ENCODE measurements at places on chromosomes 7 and 10.

- DNase-seq, result no peak
Observed at GRCh38 chr7:95881597-95881996, 109.2 kb downstream of the DYNC1I1 start.

GRCh38 chr7:33766405-33766804 is 138.9 kb upstream of the BMPER start:
- no peak for DNase-seq

DNA sequence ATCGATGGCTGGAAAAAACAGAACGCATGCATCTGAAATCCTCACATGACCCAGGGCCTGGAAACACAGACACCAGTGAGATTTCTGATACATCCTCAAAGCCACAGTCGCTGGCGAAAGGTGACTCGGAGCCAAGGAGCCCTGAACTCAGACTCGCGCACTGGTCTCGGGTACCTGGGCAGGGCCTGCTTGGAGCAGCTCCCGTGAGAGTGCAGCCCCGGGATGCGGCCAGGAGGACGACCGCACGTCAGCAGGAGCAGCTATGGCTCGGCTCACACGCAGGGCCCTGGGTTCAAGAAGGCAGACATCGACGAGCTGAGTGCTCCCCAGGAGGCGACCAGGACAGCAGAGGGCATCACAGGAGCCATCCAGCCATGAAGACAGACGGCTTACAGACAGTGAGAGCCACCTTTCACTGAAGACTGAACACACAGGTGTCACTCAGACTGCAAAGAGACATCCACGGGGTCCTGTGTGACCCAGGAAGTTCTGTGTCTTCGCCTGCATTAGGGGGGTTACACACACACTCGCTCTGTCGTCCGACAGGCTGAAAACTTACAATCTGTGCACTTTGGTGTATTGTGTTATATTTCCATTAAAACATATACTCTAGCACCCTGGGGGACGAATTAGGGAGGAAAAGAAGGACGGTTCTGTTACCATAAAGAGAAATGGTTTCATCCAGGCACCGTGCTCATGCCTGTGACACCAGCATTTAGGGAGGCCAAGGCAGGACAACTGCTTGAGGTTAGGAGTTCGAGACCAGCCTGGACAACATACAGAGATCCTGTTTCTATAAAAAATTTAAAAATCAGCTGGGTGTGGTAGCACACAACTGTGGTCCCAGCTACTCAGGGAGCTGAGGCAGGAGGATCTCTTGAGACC is 227.7 kb downstream of the MAD1L1 start:
- DNase-seq, result no peak

GRCh38 chr7:57868771-57869483 is 418.9 kb downstream of the ZNF716 start:
- no peak for DNase-seq

GRCh38 chr10:63355682-63356081 is 110.1 kb downstream of the JMJD1C start:
- no peak for DNase-seq

DNA sequence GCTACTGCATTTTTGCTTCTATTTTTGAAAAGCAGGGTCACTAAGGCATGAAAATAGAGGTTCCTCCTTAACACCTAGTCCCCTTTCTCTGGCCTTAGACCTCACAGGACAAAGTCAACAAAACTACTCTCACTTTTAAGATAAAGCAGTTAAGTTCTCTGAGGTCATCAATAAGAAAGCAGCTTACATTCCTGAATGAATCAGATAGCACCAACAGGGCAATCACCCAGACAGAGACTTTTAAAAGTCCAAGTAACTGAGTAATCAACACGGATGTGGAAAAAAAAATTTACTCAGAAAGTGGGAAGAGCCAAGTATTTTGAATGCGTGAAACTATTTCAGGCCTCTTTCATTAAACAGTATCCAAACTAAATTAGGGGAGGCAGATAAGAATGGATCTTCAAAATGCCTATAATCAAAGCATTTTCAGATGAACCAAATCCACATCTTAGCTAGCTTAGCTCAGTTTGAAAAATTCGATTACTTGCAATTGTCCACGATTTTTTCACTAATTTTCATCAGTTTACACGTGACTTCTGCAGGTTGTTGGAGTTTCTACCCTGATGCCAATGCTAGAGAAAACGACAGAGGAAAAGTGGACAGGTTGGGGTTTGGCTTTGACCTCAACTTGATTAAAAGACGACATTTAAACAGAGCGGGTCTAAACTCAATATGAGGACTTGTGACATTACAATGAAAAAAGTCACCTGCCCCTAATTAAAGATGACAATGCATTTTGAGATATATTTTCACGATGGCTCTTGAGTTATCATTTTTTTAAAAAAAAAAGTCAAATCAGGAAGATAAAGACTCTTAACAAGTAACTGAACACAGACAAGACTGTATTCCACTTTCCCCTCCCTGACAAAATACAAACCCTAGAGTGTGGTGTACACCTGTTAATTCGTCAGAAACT is 1.6 kb downstream of the BEND7 start:
- no peak for DNase-seq

- no peak for DNase-seq
Observed at GRCh38 chr10:107589081-107589480, 424.6 kb upstream of the SORCS1 start.

GRCh38 chr7:1651031-1651446 is 19.0 kb upstream of the ELFN1 start:
- no peak for DNase-seq

- no peak for DNase-seq
Observed at GRCh38 chr7:156456503-156457115, 184.0 kb upstream of the RNF32 start.

DNA sequence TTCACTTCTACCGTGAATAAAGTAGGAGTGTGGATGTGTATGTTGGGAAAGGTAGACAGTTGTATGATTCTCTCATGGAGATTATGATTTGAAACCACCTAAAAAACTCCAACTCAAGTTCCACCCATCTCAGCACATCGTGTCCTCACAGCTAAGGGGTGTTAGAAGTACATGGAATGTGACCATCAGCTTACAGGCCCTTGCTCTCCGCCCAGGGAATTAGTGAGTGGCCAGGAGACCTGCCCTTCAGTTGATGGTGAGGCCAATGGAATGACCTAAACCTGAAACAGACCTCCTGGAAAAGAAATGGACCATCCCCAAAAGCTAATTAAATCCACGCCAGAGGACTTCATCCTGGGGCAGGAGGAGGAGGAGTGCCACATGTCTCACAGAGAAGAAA is 2.1 kb upstream of the WNT2 start:
- no peak for DNase-seq

DNA sequence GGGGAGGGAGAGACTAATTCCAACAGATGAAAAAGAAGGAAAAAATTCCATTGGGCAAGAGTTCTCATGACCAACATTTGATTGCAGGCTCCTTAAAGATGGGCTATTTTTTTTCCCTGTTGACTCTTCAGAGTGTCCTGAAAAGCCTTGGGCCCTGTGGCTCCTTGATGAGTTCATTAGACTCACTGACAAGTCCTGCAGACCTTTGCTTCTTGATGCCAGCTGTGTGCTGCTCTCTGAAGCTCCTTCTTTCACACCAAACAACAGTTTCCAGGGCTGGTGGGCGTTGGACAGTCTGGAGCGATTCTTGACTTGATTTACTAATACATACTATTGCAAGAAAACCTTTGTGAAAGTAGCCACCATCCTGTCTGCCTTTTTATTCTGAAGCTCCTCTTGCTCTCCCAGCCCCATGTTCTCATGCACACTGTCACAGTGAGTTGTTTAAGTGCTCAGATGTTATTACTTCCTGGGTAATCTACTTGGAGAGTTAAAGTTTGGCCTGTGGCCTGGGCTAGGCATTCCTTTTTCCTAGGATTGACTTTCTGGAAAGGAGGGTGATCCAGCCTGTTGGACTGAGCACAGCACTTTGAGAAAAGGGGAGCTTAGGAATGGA is 250.3 kb downstream of the PTEN start:
- DNase-seq, result no peak

- no peak for DNase-seq
Observed at GRCh38 chr7:9324513-9324912, 891.1 kb downstream of the NXPH1 start.

DNA sequence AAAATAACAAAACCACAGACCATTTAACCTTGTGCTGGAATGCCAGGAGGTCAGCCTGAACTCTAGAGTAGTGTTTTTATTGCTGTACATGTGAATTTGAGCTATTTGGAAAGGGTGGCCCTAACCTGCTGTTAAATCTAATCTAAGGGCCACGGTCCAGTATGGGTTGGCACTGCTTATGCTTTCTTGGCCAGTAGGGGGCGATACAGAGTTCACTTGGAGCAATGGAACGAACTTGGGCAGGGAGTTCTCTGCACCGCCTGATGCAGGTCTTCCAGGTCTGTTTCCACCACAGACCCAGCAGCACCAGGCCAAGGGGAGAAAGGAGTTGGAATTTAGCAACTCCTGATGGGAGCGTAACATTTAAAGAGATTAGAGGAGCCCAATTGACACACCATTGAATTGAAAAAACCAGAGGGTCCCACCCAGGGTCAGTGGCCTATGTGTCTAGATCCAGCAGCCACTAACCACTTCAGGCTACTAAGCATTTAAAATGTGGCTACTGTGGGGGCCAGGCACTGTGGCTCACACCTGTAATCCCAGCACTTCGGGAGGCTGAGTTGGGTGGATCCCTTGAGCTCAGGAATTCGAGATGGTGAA is 75.7 kb upstream of the EFCAB10 start:
- peak; percentile 42 for DNase-seq

GRCh38 chr10:79444199-79445119 is 965 bp downstream of the ZCCHC24 start:
- DNase-seq, result peak; percentile 17

DNA sequence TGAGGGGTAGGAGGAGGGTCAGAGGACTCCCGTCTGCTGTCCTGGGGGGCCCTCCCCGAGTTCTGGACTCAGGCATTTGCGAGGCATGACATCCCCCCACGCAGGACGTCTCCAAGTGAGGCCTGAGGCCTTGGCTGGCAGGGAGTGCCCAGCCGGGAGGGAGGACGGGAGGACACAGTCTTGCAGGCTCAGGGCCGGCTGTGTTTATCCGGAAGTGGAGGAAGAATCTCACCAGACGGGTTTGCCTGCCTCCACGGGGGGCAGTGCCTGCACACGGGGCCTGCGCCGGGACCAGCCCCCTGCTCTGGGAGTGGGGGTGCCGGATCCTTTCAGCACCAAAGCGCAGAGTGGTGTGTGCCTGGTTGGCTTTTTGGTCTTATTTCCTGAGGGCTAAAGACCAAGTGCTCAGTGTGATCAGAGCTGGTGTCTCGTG is 10.9 kb downstream of the PWWP2B start:
- DNase-seq, result no peak

- DNase-seq, result no peak
Observed at GRCh38 chr7:139842401-139843210, 13.5 kb downstream of the TBXAS1 start.

GRCh38 chr7:1555813-1556543 is at the start of gene TMEM184A:
TSS of gene TMEM184A (minus strand) at chr7:1556205. CDS start at chr7:1555484, 721 bp downstream.
- DNase-seq, result no peak

GRCh38 chr10:116690356-116691322 is 51.7 kb downstream of the HSPA12A start:
- DNase-seq, result no peak

DNA sequence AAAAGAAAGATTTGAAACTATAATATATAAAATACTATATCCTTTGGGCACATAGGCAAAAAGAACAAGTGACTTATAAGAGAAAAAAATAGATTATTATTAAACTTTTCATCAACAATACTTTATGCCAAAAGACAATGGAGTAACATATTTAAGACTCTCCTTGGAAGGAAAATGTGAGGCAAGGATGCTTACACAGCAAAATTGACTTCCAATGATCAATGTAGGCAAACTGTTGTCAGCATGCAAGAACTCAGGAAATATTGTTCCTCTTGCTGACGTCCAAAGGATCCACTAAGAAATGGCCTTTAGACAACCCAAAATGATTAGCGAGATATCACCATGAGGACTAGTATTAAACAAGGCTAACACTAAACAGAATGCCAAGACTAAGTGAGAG is 22.9 kb upstream of the LMOD2 start:
- no peak for DNase-seq

GRCh38 chr10:133324198-133324792 is 12.4 kb downstream of the CALY start:
- no peak for DNase-seq

- no peak for DNase-seq
Observed at GRCh38 chr7:155353256-155353897, 55.7 kb downstream of the INSIG1 start.

- no peak for DNase-seq
Observed at GRCh38 chr7:128744366-128744905, 5.3 kb downstream of the CALU start.

GRCh38 chr7:142248166-142249160 is 9.4 kb downstream of the PRSS58 start:
- no peak for DNase-seq

GRCh38 chr7:131305152-131305551 is 22.5 kb upstream of the MKLN1 start:
- no peak for DNase-seq

- DNase-seq, result no peak
Observed at GRCh38 chr10:120503689-120504088, 46.7 kb downstream of the PLPP4 start.

DNA sequence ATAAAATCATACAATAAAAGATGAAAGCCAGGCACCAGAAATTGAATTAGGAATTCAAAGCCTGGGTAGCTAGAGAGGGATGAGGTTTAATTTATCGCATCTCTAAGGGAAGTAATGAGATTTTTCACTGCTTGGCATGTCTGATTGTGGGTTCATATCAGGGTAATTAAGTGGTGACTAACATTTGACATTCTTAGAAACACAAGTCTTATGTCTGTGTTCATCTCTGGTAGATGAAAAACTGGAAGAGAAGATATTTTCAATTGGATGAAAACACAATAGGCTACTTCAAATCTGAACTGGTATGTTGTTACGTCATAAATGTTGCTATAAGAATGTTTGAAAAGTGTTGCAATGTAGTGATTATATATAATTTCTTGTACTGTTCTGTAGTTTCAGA is 36.8 kb upstream of the ARMS2 start:
- DNase-seq, result no peak

DNA sequence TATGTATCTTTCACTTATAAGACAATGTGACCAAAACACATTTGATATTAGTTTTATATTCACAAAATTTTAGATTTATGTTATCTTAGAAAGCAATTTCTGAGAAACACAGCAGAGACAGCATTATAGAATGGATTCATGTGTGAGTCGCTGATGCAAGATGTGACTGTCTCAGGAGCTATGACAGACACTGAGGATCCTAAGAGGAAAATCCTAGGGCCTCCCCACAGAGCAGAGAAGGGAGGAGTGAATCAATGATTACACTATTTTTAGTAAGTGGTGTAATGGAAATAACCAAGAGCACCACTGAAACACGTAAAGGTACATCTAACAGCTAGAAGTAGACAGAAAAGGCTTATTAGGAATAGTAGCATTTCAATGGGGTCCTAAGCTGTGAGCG is 204.0 kb upstream of the PTN start:
- DNase-seq, result no peak

All from stimulated activated CD8-positive, alpha-beta memory T cell treated with anti-CD3 and anti-CD28 coated beads, Interleukin-15, amount 100 ng/mL, for 4 hours (primary cell).